ENCODE measurements at places on chromosomes 6 and 20.

DNA sequence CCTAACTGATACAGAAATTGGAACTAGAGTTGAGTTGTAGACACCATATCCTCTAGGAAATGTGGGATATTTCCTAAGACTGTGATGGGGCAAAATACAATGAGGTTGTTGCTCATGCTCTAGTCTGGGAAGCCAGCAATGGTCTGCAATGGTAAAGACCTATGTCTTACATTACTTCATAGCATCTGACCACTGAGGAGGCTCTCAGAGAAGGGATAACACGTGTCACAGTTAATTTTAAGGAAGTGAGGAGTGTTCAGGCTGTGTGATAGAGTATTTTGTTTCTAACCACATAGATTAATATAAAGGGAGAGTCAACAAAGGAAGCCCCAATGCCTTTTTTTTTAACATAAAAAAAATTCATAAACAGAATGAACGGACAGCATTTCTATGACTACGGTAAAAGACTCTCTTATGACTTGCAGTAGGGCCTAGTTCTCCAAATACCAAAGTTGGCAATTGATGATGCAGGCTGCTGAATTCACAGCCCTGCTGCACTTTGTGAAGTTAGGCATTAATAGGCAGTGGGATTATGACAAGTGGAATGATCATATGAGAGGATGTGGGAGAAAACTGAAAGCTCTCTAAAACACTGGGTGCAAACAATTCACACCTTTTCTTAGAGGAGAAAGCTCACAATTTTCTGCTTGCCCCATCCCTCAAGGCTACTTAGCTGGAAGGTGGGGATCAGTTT, 13.7 kb downstream of the KCNS1 start:
- no peak for DNase-seq

DNA sequence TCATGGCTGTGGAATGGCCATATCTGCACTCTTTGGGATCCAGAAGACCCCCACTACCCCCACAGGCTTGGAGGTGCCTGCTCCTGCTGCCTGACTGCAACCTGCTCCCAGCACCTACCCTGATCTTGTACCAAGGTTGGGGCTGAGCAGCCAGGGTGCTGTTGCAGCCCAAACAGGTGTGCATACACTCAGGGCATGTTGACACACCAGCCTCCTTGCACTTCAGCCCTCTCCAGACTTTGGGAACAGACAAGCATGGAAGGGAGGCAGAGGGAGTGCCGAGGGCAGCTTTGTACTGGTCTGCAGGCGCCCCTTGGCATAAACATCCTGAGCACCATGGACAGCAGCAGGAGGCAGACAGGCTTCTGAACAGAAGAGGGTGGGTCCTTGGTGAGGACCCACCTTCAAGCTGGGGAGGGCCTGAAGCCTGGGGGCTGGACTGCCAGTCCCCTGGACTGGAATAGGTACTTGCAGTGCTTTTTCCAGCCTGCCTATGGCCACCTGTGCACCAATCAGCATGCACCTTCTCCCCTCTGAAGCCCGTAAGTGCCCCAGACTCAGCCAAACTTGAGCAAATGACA, 1675.8 kb downstream of the HACE1 start:
- DNase-seq, result no peak

DNA sequence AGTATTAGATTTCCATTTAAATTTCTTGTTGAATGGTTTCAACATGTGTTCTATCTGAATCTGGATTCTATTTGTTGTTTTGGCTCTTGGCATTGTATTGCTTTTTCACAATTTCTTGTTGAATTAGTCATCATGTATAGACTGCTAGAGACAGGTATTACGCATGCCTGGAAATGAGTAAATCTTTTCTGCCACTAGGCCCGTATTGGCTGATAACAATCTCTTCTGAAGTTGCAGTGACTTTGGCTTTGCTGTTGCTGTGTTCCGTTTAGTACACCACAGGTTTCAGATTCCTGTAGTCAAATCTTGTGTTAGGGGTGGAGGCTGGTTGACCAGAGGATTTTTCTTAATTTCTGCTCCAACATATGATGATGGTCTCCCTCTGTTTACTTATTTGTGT, 1339.4 kb downstream of the GRIK2 start:
- no peak for DNase-seq

DNA sequence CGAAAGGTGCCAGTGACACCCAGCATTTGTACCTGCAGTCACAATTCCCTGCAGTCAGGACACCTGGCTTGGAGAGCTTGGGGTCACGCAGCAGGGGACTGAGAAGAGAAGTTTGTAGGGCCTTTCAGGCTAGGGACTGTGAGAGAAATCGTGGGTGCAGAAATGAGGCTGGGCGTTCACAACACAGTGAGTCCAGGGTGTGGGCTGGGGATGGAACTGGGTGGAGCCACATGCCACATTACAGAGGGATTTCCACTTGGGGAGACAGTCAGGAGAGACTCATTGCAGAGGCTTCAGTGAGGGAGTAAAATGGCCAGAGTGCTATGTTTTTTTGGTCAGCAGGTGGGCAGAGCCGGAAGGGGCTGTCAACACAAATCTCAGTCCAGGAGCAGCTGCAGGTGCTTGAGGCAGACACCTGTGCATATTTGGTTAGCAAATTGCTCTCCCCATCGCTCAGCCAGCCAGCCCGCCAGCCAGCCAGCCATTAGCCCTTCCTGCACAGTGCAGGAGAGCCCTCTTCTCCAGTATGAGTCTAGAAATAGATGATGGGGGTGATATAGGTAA, 7.4 kb downstream of the ITPR3 start:
- no peak for DNase-seq

- DNase-seq, result no peak
Observed at GRCh38 chr6:122785891-122786290, 3.2 kb upstream of the SMPDL3A start.

DNA sequence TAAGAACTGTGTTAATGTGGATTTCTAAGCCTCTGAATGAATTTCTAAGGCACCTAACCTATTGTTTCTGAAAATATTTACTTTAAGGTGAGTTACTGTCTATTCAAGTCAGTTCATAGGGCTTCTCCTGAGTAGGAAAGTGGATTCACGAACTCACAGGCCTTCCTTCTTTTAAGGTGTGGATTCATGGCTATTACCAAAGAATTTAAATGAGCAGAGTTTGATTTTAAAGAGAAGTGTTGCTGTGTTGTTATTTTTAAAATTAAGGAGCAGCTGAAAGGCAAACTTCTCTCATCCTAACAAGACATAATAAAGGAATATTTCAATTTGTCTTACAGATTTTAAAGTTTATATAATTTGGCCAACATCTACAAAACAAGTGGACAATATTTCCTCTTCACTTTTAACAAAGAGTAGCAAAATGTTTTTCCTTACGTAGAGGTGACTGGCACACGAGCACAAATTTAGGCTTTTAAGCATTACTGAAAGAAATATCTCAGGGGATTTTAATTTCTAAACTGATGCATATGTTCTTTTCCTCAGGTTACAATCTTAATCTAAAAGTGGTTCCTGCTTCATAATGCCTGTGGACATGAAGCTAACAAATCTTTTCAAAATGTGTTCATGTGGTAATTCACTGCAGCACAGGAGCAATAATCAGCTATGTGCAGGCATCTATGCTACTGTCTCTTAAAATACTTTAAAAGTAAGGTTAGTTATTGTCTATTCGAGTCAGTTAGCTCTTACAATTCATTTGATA, 602 bp upstream of the TSPYL4 start:
- no peak for DNase-seq

- DNase-seq, result no peak
Observed at GRCh38 chr20:17281478-17281877, 54.6 kb downstream of the PCSK2 start.

DNA sequence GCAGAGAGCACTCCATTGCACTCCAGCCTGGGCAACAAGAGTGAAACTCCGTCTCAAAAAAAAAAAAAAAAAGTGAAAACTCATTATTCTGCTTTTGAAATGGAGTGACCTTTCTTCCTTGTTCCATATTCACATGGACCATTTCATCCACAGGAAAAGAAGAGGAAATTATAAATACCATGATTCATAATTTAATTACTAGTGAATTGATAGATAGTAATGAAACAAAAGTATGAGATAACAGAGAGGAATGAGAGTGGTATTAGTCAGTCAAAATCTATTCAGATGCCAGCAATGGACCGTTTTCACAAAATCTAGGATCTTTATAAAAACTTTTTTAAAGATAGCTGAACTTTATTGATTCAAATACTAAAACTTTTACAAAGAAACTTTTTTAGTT, 443.1 kb upstream of the FLRT3 start:
- no peak for DNase-seq

GRCh38 chr6:112413780-112414179, 66.7 kb downstream of the RFPL4B start:
- DNase-seq, result no peak
